OCI-LY7 (cell line): ENCODE measurements at places on chromosomes 3 and 15. TPM values are rescaled to one million over a fixed set of nuclear protein-coding genes. Genes with fewer than 3 reads are reported as not detected.

SAMMSON gene
- not detected in 2 replicates for total RNA-seq

MEX3B gene
- total RNA-seq = 5.8 and 7.3 TPM in 2 replicates

SH2D7 gene
- not detected in 2 replicates for total RNA-seq

GOLGA8T gene
- total RNA-seq = not detected in 2 replicates
